AG08395 (cell line): ENCODE measurements at places on chromosomes 7 and 10.

GRCh38 chr7:137989590-137989989 is 12.3 kb downstream of the CREB3L2 start:
- no peak for DNase-seq

GRCh38 chr10:103186128-103186527 is 6.9 kb downstream of the NT5C2 start:
- DNase-seq: no peak

DNA sequence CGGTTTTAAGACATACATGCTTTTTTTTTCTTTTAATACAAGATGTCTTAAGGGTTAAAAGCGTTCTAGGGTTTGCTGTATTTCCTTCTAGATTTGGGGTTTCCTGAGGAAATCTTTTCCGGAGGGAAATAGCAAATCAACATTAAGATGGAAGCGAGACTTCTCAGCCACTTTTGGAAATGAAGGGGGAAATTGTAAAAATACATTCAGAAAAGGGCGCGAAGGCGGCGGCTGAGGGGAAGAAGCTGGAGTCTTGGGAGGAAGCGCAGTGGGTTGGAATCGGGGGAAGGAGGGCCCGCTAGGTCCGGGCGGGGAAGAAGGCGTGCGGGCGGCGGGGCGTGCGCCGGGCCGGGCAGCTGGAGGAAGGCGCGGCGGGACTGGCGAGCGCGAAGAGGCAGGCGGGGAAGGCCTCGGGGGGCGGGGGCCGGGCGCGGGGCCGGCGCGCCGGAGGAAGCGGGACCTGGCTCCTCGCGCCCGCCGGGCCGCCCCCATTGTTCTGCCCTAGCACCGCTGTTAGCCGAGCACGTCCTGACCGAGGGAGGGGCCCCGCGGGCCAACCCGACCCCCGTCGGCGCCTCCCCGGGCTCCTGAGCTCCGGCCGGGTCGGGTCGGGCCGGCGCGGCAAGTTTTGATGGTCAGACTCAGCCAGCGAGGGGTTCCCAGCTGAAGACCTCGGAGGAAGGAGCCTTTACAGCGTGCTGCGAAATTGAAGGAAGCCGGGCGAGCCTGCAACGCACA is 1.5 kb upstream of the SKIDA1 start:
- DNase-seq: peak; percentile 37

GRCh38 chr10:44725404-44725803 is 185.7 kb upstream of the TMEM72 start:
- DNase-seq: peak; percentile 46

DNA sequence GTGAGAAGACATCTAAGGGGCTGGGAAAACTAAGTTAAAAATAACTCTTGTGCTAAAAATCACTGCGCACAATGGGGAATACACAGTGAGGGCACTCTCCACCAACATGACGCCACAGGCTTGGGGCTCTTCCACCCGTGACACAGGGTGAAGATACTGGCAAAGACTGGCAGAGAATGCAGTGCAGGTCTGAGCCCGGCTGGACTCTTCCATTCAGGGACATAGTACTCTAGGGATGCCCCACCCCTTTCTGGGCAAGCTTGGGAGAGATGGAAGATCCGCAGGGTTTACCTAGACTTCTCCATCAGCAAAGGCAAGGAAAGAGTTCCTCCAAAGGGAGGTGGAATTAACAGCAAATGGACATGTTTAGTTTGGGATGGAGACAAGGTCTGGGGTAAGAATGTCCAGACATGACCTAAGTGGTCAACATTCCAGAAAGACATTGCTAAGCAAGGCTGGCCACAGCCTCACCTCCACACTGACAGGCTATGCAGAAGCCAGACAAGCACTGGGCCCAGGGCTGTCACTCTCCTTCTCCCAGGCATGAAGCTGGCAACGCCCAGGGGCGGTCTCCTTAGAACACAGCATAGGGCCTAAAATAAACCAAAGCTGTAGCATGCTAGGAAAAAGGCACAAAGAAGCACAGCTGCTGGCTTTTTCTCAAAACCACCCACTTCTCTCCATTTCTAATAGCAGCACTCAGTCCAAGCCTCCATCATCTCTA is 28.1 kb downstream of the XPNPEP1 start:
- DNase-seq: peak; percentile 23
